ENCODE measurements at places on chromosomes 5 and 9. TPM values are rescaled to one million over a fixed set of nuclear protein-coding genes. Genes with fewer than 3 reads are reported as not detected.

The DMRT2 gene
- 1.2 TPM for total RNA-seq

The LRRTM2 gene
- 0.44 TPM for total RNA-seq

The GCNT4 gene
- 0.28 TPM for total RNA-seq

The PDE8B gene
- 0.05 TPM for total RNA-seq

The INSYN2B gene
- not detected for total RNA-seq

The PCDHGC5 gene
- total RNA-seq = not detected

The ECSCR gene
- 1.7 TPM for total RNA-seq

The PCDHB14 gene
- not detected for total RNA-seq

The CORO2A gene
- 0.96 TPM for total RNA-seq

The ANKRD34B gene
- total RNA-seq = not detected

- DNase-seq = no peak
- no peaks in the 10 kb centered on the region for H3K36me3 ChIP-seq
- no peak overlapping the region for H3K4me3 ChIP-seq
- H3K4me1 ChIP-seq = no peaks in the 10 kb centered on the region
- H3K27ac ChIP-seq = no peak overlapping the region
Observed at GRCh38 chr9:83501565-83501964, 36.6 kb downstream of the FRMD3 start.

DNA sequence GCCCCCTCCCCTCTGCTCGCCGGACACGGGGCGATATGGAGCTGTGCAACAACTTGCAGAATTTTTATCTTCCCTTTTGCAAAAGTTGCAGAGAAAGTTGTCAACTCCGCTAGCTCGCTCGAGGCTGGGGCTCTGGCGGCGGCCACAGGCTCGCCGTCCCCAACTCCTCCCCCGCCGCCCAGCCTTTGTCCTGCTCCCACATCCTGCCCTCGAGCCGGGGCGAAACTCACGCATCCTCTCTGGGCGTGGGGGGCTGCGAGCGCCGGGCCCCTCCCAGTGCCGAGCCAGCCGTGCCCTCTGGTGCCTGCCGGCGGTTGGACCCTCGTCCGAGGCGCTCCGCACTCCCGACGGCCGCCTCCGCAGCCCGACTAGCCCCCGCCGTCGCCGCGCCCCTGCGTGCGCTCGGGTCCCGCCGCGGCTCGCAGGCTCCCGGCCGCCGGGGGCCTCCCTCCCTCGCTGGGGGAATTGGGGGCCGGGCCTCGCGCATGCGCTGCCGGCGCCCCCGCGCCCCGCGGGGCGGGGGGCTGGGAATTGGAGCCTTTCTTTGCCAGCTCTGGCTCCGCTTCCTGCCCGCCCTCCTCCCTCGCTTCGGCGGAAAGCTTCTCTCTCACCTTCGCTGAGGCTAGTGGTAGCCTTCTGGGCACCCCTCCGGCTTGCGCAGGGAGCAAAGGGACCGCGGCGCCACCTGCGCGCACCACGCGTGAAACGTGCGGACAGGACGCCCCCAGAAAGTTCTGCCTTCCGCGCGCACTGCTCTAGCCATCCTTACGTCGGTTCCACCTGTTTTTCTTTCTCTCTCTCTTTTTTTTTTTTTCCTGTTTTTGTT lies at the start of gene CCNJL:
CCNJL (minus strand) TSS at position 431 of the 826 bp plus-strand sequence. CDS start 641 bp downstream, outside the sequence.
- no peak for DNase-seq
- no peaks in the 10 kb centered on the region for H3K36me3 ChIP-seq
- H3K27me3 ChIP-seq = peaks cover 69% of the 10 kb centered on the region

DNA sequence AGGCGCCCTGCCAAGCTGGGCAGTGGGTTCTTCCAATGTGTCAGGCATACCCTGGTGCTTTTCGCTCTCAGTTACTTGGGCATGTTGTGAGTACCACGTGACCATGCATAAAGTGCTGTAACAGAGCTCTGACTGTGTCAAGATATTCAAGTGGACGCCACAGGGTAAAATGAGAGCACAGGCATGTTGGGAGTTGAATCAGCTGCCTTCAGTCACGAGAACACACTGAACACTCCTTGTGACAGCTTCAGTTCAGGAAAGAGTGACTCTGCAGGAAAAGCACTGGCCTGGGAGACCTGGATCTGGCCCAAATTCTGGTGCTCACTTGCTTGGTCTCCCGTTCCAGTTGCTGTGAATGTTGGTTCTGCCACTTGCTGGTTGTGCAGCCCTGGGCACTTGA lies 5.1 kb downstream of the MLANA start:
- H3K36me3 ChIP-seq = peaks cover 12% of the 10 kb centered on the region
- H3K4me1 ChIP-seq = no peaks in the 10 kb centered on the region
- H3K4me3 ChIP-seq = no peak overlapping the region

DNA sequence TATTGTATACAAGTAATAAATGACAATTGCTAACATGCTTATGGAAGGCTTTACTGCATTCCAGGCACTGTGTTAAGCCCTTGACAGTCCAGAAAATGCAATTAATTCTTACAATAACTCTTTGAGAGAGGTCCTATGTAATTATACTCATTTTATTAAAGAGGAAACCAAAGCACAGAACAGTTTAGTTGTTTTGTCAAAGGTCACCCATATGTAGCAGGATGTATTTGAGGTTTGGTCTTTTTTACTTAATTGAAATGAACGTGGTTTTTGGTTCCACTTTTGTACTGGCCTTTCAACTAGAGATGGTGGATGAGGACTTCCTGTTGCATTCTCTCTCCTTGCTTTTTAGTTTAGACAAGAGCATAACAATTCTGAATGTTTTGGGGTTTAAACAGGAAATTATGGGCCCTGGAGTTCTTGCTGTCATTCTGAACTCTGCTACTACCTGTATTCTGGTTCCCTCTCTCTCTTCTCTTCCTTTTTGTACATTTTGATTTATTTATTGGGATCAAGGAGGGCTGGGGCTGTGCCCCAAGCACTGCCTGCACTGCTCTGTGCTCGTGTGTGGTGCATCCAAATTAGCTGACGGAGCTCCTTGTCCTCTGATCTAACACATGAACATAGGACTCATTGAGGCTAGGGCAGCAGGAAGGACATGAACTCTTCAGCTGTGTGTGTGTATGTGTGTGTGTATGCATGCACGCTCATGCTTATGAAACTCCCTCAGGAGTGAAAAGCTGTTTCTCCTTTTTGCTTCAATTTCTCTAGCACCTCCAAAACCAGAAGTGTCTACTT lies 47.4 kb downstream of the SLC28A3 start:
- peak overlapping the region; percentile 68 for H3K4me3 ChIP-seq
- H3K27me3 ChIP-seq = no peaks in the 10 kb centered on the region
- peak; percentile 16 for DNase-seq
- H3K36me3 ChIP-seq = peaks cover 5% of the 10 kb centered on the region
- peak overlapping the region; percentile 99 for H3K27ac ChIP-seq
- H3K4me1 ChIP-seq = peaks cover 51% of the 10 kb centered on the region

DNA sequence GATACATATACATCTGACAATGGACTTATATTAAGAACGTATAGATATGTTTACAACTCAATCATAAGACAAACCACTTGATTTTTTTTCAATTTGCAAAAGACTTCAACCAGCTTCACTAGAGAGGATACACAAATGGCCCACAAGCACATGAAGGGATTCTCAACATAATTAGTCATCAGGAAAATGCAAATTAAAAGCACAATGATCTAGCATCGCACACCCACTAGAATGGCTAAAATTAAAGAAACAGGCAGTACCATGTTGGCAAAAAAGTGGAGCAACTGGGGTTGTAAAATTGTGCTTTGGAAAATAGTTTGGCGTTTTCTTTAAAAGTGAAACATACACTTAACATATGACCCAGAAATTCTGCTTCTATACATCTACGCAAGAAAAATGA lies 80.0 kb upstream of the TRIO start:
- H3K4me1 ChIP-seq = no peaks in the 10 kb centered on the region
- H3K4me3 ChIP-seq = no peak overlapping the region
- H3K27ac ChIP-seq = no peak overlapping the region
- no peak for DNase-seq
- H3K36me3 ChIP-seq = no peaks in the 10 kb centered on the region
- H3K27me3 ChIP-seq = no peaks in the 10 kb centered on the region

- peaks cover 15% of the 10 kb centered on the region for H3K36me3 ChIP-seq
- H3K27ac ChIP-seq = no peak overlapping the region
- H3K4me3 ChIP-seq = no peak overlapping the region
- no peak for DNase-seq
- H3K4me1 ChIP-seq = peaks cover 60% of the 10 kb centered on the region
- no peaks in the 10 kb centered on the region for H3K27me3 ChIP-seq
Observed at GRCh38 chr5:56853698-56854097, 38.3 kb downstream of the MAP3K1 start.

GRCh38 chr5:53257806-53258373 lies 148.3 kb upstream of the MOCS2 start:
- H3K4me3 ChIP-seq = no peak overlapping the region
- DNase-seq = no peak
- no peak overlapping the region for H3K27ac ChIP-seq

- no peaks in the 10 kb centered on the region for H3K4me1 ChIP-seq
- no peak overlapping the region for H3K27ac ChIP-seq
- no peaks in the 10 kb centered on the region for H3K36me3 ChIP-seq
- no peak overlapping the region for H3K4me3 ChIP-seq
Observed at GRCh38 chr5:97498657-97499056, 315.6 kb upstream of the RIOK2 start.

DNA sequence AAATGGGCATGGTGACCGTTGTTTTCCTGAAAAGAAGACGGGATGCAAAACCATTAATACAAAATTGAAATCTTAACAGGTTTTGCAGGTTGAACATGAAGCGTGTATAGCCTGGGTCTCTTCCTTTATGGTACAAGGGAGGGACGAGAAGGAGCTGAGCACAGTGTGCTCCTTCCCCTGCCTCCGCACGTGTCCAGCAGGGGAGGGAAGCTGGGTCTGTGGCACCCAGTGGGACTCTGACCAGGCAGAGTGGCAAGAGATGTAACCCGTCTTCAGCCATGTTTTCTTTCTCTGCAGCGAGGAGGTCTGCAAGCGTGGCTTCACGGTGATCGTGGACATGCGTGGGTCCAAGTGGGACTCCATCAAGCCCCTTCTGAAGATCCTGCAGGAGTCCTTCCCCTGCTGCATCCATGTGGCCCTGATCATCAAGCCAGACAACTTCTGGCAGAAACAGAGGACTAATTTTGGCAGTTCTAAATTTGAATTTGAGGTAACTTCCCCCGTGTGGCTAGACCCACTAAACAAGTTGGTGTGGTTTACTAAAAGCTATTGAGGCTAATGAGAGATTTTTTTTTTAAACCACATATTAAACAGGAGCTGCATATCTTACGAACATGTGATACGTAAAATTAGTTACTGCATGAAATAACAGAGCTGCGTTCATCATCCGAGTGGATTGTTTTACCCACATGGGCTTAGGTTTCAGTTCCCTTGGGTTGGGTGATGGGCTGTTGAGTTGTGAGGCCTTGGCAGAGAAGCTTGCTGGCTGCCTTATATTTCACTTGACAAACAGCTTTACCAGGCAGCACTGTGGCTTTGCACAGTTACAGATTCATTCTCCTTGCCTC lies 143.7 kb downstream of the TRIO start:
- peaks cover 16% of the 10 kb centered on the region for H3K27me3 ChIP-seq
- no peak for DNase-seq
- peaks cover under 1% of the 10 kb centered on the region for H3K4me1 ChIP-seq
- H3K4me3 ChIP-seq = no peak overlapping the region
- H3K27ac ChIP-seq = no peak overlapping the region

DNA sequence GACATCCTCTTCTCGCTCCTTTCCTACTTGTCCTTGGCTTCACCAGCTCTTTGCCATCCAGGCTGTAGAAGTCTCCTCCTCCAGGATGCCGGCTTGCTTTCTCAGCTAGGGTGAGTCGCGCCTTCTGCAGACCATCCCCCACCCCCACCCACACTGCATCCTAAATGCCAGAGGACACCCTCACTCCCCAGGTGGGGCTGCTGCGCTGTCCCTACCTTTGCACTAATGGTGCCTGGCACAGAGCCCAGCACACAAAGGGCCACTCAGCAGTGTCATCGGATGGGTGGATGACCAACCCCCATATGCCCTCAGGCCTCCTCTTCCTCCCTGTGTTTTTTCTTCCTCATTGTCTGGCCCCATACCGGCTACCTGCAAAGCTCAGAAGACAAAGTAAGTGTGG lies 14.8 kb downstream of the IL9 start:
- peaks cover 11% of the 10 kb centered on the region for H3K27me3 ChIP-seq
- H3K27ac ChIP-seq = no peak overlapping the region
- no peaks in the 10 kb centered on the region for H3K4me1 ChIP-seq
- H3K4me3 ChIP-seq = no peak overlapping the region

GRCh38 chr5:57402348-57402747 lies 80.3 kb downstream of the ACTBL2 start:
- no peak overlapping the region for H3K4me3 ChIP-seq
- no peaks in the 10 kb centered on the region for H3K36me3 ChIP-seq
- peaks cover 10% of the 10 kb centered on the region for H3K27me3 ChIP-seq

GRCh38 chr9:23672151-23672550 lies 153.9 kb downstream of the ELAVL2 start:
- no peak for DNase-seq
- H3K4me3 ChIP-seq = no peak overlapping the region
- H3K27me3 ChIP-seq = no peaks in the 10 kb centered on the region
- no peaks in the 10 kb centered on the region for H3K36me3 ChIP-seq
- no peaks in the 10 kb centered on the region for H3K4me1 ChIP-seq
- no peak overlapping the region for H3K27ac ChIP-seq

- no peak for DNase-seq
- no peaks in the 10 kb centered on the region for H3K36me3 ChIP-seq
- H3K27me3 ChIP-seq = no peaks in the 10 kb centered on the region
- no peaks in the 10 kb centered on the region for H3K4me1 ChIP-seq
- H3K27ac ChIP-seq = no peak overlapping the region
- H3K4me3 ChIP-seq = no peak overlapping the region
Observed at GRCh38 chr5:98163796-98164493, 609.5 kb upstream of the RGMB start.

GRCh38 chr5:6483880-6484382 lies 35.3 kb downstream of the UBE2QL1 start:
- H3K4me1 ChIP-seq = peaks cover 16% of the 10 kb centered on the region
- H3K36me3 ChIP-seq = no peaks in the 10 kb centered on the region
- H3K27me3 ChIP-seq = peaks cover 26% of the 10 kb centered on the region
- no peak overlapping the region for H3K27ac ChIP-seq
- DNase-seq = no peak

- DNase-seq = no peak
- H3K27ac ChIP-seq = no peak overlapping the region
- H3K4me1 ChIP-seq = no peaks in the 10 kb centered on the region
- no peaks in the 10 kb centered on the region for H3K36me3 ChIP-seq
Observed at GRCh38 chr9:98924946-98925820, 18.5 kb upstream of the COL15A1 start.

DNA sequence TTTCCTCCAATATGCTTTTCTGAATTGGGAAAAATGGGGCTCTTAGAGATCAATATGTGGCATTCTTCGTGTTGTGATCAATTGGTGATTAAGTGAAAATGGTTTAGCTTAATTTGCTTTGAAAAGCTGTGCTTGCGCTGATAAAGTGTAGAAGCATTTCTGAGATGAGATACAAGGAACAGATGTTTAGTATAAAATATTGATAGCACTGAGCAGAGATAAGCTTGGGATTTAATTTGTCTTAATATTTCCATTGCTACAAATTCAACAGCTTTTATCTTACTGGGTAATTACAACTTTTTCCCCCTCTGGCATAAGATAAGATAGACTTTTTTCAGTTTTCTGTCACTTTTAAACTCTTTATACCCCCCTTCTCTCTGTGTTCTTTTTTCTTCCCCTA lies 2204.9 kb upstream of the WWC1 start:
- DNase-seq = no peak
- H3K36me3 ChIP-seq = no peaks in the 10 kb centered on the region
- H3K27me3 ChIP-seq = no peaks in the 10 kb centered on the region
- H3K4me3 ChIP-seq = no peak overlapping the region

- H3K27me3 ChIP-seq = no peaks in the 10 kb centered on the region
- peak overlapping the region; percentile 44 for H3K4me3 ChIP-seq
- peaks cover 31% of the 10 kb centered on the region for H3K36me3 ChIP-seq
- peaks cover 85% of the 10 kb centered on the region for H3K4me1 ChIP-seq
- H3K27ac ChIP-seq = peak overlapping the region; percentile 84
Observed at GRCh38 chr5:80184235-80185023, 71.4 kb downstream of the SERINC5 start.
